ENCODE measurements at places on chromosomes 16 and 17.

- no peak for DNase-seq
Measured at GRCh38 chr17:4475001-4475400, 23.7 kb upstream of the SPNS2 start.

- peak; percentile 92 for DNase-seq
Measured at GRCh38 chr16:80993307-80993706, 13.4 kb downstream of the CMC2 start.

DNA sequence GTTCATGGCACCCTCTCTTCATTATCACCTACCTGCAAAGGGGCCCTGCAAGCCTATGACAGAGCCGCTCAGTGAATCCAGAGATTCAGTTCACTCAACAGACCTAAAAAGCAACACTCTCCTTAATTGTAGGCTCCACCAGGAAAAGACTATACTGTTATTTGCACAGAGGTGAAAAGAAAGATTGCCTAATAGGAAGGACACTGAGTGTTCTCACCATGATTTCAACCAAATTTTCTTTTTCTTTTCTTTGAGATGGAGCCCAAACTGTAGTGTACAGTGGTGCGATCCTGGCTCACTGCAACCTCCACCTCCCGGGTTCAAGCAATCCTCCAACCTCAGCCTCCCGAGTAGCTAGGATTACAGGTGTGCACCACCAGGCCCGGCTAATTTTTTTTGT, 104.5 kb downstream of the PARN start:
- DNase-seq = no peak

GRCh38 chr17:81556863-81557262, 4.7 kb upstream of the FAAP100 start:
- no peak for DNase-seq

DNA sequence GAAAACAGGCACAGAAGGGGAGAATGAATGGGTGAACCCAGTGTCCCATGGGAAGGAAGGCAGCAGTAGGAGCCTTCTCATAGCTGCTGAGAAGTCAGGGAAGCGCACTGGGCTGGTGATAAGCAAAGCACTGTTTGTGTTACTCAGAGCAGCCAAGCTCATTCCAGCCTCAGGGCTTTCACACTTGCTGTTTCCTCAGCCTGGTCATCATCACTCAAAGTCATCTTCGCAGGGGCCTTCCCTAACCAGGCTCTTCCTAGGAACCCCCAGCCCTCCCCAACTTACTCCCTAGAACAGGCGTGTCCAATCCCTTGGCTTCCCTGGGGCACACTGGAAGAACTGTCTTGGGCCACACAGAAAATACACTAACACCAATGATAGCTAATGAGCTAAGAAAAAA, 32.1 kb upstream of the LONP2 start:
- DNase-seq = no peak

DNA sequence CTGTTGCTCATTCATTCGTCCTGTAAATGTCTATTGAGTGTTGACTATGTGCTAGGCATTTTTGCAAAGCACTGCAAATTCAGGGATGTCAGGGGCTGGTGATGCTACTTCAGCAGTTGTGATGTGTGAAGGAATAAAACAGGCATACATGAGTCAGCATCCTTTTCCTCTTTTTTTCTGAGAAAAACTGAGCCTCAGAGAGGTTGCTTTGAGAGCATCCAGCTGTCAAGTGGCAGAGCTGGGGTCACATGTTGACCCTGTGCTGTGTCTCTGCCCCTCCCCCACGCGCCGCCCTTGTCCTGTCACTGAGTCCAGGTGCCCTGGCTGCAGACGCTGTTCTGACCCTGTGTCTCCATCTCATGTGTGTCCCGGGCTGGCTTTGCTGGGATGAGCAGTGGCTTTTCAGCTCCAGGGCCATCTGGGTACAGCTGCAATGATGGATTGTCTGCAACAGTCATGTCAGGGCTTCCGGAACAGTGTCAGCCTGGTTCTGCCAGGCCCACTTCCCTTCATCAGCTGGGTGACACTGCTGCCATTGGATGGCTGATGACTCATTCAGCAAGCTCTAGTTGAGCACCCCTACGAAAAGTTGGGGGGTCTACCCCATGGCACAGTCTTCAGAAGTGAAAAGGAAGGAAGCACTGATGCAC, 14.9 kb downstream of the SEC14L5 start:
- DNase-seq = no peak

DNA sequence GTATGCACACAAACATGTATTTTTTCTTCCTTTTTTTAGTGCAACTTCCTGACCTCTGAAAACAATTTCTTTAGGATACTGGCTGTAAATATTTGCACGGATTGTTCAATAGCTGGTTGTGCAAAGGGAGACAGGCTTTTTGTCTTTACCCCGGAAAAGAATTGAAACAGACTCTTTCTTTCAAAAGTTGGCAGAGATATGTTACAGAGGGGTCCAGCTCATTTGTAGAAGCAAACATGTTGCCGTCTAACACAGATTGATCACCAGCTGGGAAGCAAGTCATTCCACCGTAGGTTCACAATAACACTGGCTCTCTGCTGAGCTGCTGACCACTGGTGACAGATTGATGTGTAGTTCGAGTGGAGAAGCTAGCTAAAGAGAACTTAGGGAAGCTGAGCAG, 130.9 kb downstream of the STX8 start:
- DNase-seq = peak; percentile 18

DNA sequence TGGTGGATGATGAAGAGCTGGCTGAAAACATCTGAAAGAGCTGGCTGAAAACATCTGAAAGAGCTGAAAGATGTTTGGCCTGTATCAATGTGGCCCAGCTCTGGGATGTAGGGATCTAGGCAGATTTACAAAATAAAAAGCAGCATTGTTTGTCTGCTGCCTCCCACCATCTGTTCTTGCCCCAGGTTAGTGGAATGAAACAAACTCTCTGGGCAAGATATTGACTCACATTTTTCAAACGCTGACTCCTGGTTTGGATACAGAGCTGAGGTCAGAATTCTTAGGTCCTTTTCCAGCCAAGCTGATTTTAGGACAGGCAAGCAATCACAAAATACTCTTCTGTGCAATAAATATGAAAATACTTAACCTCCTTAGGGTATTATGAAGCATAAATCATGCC, 139.0 kb downstream of the STX8 start:
- DNase-seq = peak; percentile 70

DNA sequence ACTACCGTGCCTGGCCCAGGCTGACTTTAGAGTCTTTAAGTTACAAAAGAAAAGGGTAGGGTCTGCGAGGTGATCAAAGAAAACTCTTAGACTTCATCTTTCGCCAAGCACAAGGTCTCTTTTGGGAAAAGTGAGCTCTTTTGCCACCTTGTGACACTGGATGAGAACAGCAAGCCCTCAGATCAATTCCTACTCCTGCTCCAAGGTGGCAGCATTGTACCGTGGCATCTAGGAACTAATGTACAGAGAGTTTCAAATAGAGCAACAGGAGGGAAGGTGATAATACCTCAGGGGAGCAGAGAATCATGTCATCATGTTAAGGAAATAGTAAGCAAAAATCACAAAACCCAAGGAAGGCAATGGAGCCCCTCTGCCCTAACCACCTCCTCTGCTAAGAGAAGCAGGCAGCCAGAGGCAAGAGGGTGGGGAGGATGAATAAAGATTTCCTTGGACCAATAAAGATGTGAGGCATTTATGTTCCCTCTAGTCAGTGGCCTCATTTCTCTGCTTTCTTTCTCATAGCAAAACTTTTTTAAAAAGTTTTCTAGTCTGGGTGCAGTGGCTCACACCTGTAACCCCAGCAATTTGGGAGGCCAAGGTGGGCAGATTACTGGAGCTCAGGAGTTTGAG, 2.1 kb upstream of the C17orf78 start:
- peak; percentile 82 for DNase-seq

DNA sequence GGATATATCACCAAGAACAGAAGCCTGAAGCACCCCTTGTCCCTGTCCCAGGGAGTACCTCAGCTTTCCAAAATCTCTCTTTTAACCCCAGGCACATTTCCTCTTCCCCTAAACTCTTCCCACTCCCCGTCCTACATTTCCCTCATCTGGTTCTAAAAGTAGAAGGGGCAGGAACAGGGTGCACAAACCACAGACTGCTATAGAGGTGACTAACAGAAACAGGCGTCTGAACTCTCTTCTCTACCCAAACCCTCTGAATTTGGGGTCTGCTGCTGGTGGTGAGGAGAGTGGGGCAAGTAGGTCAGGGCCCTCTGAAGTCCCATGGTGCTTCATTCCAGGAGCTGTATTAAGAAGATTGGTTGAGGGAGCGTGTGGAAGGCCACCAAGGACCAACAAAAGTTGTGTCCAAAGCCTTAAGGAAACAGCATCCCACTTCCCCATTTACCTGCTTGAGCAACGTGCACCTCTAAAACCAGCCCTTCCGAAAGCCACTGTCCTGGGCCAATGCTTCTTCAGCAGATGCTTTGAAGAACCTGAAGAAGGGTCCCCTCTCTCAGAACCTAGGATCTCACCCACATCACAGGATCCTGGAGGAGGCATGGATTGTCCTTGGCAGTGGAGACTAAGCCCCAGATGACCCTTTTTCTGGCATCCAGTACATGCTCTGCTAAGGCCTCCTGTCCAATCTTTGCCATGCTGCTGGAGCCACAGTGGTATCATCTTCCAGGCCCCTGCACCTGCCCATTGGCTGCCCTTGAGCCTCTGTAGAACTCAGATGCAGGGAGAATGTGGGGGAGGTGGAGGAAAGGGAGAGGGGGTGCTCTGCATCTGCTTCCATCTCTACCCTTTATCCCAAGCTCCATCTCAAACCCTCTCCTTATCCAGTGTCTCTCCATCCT, 5.7 kb upstream of the NR1D1 start:
- DNase-seq = no peak

- DNase-seq = no peak
Measured at GRCh38 chr17:1354030-1354429, 46.0 kb downstream of the YWHAE start.

DNA sequence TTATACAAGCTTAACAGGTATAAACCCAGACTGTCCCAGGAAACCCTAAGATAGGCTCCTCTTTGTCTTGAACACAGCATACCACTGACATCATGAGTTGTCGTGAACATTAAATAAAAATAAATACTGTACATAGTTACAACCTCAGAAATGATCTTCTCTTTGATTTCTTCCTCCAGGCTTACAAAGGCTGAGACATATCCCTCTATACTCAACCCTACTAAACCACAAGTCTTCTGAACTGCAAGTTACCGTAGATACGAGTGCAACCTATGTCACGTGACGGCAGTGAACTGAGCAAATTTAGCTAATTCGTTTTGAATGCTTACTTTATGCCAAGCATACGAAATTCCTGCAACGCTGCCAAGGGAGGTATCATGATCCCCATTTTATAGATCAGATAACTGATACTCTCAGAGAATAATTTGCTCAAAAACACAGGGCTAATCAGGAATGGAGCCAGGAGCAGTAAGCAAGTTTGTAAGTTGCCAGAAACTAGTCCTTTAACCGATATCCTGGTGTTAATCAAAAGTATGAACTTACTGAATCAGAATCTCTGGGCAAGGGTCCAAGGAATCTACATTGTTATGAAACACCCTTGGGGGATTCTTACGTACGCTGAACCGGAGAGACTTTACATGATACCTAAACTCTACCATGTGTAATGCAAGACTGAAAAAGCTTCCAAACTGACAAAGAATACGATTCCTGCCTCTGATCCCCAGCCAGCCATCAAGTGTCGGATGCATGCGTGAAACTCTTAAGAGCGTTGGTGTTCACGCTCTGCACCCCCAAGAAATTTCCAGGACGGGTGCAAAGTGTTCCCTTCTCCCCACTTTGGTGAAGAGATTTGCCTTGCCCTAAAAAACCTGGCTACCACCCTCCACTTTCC, 106.2 kb downstream of the XYLT1 start:
- DNase-seq = peak; percentile 99

- DNase-seq = no peak
Measured at GRCh38 chr17:40558890-40559563, 6.2 kb downstream of the CCR7 start.

- no peak for DNase-seq
Measured at GRCh38 chr16:3764409-3764808, 47.1 kb upstream of the TRAP1 start.

GRCh38 chr17:39328815-39329214, 72.6 kb downstream of the FBXL20 start:
- no peak for DNase-seq

DNA sequence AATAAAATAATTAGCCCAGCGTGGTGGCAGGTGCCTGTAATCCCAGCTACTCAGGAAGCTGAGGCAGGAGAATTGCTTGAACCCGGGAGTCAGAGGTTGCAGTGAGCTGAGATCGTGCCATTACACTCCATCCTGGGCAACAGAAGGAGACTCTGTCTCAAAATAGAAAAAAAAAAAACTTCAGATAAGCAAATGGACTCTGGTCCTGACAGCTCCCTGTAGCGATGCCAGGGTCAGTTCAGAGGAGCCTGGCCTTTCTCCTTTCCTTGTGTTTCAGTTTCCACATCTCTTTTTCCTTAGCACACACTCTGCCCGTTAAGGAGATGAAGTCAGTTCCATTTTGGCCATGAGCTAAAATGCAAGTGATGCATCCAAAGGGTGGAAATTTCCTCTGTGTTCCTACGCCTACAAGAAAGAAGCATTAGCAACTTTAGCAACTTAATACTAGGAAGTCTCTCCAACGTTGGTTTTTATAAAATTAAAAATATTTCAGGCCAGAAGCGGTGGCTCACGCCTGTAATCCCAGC, 11.6 kb upstream of the GRB2 start:
- no peak for DNase-seq

DNA sequence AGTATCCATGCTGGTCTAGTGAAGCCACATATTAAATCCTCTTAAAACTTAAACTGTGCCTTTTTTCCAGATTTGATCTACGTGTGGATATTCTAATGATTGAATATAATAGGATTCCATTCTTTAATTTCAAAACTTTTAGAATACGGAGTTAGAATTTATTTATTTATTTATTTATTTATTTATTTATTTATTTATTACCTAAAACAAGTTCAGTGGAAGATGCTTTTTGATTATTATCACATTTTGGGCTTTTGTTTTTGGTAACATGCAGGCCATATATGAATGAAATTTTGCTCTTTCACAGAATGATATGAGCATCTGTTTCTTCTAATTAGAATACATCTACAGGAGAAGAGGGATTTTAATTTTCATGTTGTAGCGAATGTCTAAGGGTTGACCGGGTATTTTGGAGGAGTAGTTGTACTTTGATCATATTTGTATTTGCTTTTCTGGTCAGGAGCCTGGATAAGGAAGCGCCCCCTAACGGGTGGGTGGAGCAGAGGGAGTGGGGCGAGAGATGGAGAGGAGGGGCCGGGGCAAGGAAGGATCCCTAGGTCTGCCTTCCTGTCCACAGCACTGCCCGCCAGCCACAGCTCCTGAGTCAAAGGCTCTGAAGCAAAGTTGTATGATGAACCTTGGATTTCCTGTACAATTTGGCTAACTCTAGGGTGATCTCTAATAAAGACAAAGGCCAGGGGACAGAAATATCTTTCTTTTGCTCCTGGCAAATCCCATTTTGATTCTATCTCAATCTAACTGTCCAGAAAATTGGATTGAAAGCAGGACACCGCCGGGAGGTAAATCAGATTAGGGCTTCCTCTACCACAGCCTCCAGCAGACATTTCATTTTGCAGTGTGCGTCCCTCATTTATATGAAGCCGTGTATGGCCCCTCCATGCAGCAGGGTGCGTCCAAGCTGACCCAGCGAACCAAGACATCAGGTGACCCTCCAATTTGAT, 149.1 kb downstream of the PRKCA start:
- DNase-seq = no peak
